RPMI7951 (cell line): ENCODE measurements at places on chromosomes 16 and 17.

DNA sequence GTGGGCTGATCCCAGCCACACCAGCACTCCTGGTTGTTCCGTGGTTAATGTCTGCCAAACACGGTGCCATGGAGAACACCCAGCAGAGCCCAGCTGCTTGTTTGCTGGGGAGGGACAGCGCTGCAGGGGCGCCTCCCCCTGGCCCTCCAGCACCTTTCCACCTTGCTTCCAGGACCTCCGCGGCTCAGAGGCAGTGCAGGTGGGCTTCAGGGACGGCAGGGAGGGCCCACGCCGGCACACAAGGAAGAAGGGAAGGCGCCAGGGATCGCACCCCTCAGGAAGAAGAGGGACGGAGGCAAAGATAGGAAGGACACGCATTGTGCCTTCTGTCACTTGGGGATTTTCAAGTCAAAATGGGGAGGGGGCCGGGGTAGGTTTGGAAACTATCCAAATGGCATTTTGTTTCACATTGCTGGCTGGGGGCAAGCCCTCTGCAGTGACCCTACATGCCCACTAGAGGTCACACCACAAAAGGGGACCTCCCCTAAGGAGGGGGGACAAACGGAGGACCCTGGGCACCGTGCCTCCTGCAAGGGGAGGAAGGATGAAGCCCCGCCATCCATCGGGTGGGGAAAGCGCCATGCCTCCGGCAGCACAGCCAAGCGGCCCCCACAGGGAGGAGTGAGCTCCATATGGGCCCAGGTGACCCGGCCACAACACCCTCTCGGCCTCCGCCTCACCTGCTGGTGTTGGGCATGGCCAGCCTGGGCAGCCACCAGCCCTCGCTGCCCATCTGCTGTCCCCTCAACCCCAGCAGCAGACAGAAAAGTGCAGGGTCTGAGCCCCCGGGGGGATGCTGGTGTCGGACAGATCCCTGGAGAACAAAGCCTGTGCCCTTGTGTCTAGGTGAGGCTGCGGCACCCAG lies 7.5 kb upstream of the C16orf95 start:
- DNase-seq = peak; percentile 22

DNA sequence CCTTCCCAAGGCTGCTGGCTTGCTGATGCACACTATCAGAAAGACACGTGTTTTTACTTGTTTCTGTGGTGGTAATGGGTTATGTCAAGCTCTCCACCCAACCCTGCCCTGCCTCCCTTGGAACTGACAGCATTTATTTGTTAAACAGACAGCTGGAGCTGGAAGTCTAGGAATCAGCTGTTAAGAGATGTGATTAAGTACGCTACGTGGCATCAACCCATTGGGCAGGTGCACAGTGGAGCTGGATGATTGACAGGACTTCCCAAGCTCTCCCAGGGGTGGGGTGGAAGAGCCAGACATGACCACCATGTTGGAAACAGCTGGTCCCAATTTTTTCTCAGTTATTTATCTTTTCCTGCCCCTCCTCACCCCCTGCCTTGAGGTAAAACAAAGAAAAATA lies 49.4 kb downstream of the ADAMTS18 start:
- DNase-seq = no peak

DNA sequence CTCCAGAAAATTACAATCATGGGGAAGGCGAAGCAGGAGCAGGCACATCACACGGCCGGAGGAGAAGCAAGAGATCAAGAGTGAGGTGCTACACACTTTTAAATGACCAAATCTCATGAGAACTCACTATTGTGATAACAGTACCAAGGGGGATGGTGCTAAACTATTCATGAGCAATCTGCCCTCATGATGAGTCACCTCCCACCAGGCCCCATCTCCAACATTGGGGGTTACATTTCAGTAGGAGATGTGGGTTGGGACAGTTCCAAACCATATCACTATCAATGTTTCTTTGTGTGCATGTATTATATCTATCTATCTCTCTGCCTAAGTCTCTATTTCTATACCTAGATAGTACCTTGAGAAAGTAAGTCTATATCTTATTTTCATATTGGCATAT lies 724.8 kb downstream of the CDH11 start:
- DNase-seq = peak; percentile 61

DNA sequence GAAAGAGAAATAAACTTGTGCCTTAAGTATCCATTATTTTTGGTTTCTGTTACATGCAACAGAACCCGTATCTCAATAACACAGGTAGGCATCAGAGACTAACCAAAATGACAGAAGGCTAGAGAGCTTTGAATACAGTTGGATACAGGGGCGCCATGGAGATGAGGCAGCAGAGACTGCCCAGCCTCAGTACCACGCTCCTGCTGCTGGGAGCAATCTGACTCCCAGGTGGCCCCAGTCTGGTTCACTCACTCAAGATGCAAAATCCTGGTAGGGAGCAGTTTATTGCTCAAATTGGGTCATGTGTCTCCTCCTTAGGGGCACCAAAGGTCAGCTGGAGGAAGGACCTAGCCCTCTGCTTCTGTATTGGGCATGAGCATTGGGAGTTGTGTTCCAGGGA lies 218.9 kb downstream of the USP22 start:
- no peak for DNase-seq

GRCh38 chr17:80565343-80566053 lies 20.9 kb downstream of the RPTOR start:
- DNase-seq = no peak
